ENCODE measurements at places on chromosomes 2 and 18.

GRCh38 chr2:10297191-10297830 lies 5.4 kb upstream of the HPCAL1 start:
- no peak for DNase-seq

DNA sequence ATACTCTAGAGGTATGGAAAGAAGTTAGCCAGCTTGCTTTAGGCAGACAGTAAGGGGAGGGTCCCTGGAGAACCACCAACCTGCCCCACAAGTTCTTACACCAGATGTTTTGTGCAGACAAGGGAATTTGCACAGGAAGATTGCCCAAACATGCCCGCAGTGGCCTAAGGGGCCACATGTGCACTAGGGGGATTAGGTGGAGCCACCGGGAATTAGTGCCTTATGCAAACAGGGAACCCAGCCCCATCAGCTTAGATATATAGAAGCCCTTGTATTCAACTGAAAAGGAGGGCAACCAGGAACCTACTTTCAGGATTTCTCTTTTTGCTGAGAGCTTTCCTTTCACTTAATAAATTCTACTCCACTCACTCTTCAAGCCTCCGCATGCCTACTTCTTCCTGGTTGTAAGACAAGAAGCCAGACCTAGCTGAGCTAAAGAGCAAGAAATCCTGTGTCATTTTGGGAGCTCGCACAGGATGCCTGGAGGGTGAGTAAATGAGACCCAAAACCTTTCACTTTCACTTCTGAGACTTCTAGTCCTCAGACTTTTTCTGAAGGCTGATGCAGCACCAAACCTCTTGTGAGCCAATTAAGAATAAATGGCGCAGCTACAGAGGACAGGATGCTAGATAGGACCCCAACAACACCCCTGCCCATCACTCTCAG lies 146.3 kb downstream of the GCA start:
- DNase-seq: no peak

GRCh38 chr2:151029406-151030157 lies 232.1 kb downstream of the RBM43 start:
- no peak for DNase-seq

DNA sequence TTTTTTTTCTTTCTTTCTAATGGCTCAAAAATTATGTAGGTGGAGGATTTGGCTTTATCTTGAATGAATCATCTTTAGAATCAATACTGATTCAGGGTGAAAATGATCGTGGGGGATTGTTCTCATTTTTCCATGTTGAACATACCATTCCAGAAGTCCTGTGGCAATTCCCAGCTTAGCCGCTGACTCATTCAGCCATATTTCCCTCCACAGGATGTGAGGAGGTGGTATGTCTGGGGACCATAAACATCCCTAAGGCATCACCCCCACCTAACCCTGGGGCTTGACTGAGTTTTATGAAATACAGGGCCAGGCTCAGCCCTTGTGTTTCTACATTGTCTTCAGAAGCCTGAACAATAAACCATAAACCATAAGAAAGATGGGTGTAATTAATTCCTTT lies 92.7 kb upstream of the FN1 start:
- peak; percentile 98 for DNase-seq

- DNase-seq: peak; percentile 84
Measured at GRCh38 chr2:222842491-222843174, 18.2 kb upstream of the ACSL3 start.

DNA sequence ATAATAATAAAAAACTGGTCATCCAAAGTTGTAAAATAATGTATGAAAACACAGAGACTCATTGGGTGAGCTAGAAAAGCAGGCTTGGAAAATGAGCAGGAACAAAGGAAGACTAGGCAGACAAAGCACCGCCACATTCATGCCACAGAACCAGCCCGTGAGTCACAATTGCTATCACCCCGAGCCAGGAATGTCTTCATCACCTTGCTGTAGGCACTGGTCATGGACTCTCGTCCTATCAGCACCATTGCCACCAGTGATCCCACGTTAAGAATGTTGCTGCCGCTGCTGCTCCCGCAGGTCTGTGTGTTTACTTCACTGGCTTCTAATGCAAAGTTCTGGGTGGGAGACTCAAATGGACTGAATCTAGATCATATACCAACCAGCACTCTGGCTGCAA lies 417.9 kb downstream of the PID1 start:
- DNase-seq: no peak

- DNase-seq: no peak
Measured at GRCh38 chr2:6888724-6889123, 11.1 kb downstream of the RSAD2 start.

- DNase-seq: no peak
Measured at GRCh38 chr2:208031608-208032019, 6.3 kb upstream of the PLEKHM3 start.

- no peak for DNase-seq
Measured at GRCh38 chr2:68974946-68975665, 670 bp downstream of the GKN1 start.

DNA sequence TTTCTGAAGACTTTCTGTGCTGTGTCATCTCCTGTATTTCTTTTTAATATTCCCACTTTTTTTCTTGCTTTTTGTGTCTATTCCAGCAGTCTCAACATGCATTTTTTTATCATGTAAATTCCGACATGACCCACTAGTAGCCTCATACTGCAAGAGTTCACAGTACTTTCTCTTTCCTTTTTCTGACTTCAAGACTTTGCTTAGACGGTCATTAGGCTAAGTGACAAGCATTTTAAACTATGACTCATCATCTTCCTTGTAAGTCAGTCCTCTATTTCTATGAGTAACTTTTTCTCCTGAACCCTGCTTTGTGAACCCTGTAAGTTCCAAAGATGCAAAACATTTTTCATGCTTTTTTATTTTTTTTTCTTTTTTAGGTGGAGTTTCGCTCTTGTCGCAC lies 381.2 kb downstream of the TXNL1 start:
- peak; percentile 42 for DNase-seq

GRCh38 chr2:98726205-98726604 lies 4.7 kb downstream of the MGAT4A start:
- peak; percentile 77 for DNase-seq

DNA sequence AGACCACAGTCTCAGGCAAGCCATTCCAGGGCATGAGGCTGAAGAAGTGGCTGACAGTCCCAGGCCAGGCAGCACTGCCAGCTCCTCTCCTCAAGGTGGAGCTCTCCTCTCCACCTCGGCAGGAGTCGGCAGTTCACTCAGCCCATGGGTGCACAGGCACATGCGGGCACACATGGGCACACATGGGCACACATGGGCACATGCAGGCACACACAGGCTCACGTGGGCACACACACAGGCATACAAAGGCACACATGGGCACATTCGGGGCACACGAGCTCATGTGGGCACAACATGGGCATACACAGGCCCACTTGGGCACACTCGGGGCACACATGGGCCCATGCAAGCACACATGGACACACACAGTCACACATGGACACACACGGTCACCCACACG lies 65.3 kb upstream of the TAF1B start:
- no peak for DNase-seq

DNA sequence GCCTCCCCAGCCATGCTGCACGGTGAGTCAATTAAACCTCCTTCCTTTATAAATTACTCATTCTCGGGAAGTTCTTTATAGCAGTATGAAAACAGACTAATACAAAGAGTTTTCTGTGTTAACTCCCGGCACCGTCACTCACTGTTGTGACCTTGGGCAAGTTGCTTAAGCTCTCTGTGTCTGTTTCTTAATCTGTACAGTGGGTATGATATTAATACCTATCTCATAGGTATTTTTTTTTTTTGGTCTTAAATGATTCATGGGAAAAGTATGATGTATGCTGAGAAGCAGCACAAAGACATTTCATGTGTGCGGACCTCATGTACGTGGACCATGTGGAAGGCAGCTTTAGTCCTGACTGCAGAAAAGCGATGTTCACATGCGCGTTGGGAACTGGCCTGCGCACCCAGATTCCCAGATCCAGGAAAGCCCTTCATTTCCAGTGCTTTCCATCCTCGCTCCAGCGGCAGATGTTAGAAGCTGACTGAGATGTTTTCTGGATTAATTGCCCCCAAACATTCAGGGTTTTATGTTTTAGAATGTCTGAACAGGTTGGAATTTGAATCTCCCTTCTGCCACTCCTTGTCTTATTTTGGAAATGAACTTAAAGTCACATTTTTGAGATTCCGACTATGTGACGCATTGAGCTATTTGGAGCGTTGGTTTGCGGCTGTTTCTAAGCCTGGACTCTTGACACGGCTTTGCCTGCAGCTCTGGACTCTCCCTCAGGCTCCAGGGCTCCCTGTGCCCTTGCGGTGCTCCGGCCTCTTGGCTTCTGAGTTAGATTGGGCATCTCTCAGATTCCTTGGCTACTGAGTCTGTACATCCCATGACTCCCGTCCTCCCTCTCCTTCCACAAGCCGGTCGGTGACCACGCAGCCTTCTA lies 61.4 kb downstream of the SLC4A3 start:
- no peak for DNase-seq

GRCh38 chr2:62765619-62766376 lies 60.3 kb downstream of the EHBP1 start:
- no peak for DNase-seq

DNA sequence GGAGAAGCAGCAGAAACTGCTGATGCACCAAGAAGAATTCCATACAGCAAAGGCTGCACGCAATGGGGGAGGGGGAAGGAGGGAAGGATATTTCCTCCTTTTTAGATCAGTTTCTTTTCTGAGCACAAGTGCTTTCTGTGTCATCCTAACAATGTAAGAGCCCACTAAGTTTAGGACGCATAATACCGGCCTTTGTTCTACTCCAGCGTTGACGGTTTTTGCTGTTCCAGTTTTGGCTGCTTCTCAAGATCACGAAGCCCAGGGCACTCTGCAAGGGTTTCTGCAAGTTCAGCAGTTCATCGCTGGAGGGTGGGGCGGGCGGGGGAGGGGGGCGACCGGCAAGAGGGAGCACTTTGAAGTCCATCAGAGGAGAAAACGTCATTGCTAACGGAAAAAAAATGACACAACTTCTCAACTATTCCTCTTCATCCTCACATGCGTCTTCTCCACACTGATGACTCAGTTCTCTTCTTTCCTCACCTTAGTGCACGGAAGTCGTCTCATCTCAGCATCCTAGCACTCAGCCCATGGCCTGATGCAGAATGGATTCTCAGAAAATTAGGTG lies 8.7 kb downstream of the FAM178B start:
- no peak for DNase-seq

DNA sequence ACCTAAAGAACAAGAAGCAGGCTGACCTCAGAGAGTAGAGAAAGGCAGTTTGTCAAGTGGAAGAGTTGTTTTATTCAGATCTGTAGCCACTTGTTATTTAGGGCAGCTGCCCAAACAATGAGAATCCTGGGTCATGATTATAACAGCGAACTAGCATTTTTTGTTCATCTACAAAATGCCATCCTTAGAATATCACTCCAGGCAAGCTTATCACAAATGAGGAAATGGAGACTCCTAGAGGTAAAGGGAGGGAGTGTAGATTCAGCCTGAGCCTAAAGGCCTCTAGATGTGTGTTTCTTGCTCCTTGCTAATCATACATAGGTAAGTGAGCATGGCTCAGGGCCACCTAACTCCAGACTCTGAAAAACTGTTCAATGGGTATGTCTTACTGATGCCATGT lies 126.1 kb downstream of the HNMT start:
- DNase-seq: peak; percentile 76

DNA sequence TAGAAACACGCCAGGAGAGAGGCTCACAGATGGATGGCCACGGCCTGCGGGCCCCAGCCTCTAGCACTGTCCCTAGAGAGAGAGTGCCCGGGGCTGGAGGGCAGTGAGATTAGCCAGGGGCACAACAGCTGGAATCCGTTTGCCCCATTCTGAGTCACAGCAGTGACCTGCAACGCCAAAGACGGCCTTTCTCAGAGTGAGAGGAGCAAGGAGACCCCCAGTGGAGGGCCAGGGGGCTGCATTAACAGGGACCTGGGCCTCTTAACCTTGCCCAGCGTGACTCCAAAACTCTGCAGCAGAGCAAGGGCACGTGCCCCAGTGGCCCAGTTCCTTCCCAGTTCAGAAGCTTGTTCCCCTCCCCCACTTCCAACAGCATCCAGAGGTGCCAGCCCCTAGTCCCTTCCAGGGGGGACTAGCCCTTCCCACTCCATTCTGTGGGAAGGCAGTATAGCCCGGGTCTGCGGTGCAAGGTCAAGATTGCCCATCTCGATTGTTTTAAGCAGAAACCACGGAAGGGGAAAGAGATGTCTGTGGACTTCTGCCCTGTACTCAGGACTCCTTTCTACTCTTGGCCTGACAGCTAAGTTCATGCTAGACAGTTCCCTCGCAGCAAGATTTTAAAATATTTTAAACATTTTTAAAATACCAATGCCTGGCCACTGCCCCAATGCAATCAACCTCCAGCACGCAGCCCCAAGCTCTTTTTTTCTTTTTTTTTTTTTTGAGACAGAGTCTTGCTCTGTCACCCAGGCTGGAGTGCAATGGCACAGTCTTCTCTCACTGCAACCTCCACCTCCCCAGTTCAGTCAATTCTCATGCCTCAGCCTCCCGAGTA lies 50.9 kb upstream of the BIN1 start:
- DNase-seq: no peak

- no peak for DNase-seq
Measured at GRCh38 chr2:227626580-227627151, 9.4 kb downstream of the SCYGR4 start.

DNA sequence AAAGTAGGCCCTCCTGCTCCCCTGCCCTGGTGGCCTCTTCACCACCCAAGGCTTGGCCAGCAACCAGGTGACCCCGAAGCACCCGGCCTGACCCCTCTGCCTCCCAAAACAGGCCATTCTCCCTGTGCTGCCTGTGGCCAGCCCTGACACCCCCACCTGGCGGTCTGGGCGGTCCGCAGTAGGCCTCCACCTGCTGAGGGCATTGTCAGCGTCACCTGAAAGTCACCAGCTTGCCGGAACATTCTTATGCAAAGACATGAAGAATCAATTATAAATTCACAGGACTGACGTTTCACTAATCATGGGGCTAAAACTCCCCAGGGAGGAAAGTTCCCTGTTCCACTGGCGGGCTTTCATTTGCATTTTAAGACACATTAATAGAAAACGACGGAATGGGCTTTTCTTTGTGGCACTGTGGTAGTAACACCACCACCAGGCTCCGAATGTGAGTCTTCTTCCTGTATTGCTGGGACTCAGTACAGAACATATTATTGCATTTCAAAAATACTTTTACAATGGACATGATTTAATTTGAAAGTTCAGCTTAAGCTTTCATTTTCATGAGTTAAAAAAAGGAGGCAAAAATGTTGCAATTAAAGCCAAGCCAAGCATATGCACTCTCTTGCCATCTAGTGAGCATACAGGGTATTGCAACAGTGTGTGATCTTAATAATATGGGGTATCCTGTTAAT lies 57.4 kb downstream of the ADI1 start:
- peak; percentile 58 for DNase-seq

GRCh38 chr2:219186754-219187456 lies 8.8 kb downstream of the RETREG2 start:
- no peak for DNase-seq

DNA sequence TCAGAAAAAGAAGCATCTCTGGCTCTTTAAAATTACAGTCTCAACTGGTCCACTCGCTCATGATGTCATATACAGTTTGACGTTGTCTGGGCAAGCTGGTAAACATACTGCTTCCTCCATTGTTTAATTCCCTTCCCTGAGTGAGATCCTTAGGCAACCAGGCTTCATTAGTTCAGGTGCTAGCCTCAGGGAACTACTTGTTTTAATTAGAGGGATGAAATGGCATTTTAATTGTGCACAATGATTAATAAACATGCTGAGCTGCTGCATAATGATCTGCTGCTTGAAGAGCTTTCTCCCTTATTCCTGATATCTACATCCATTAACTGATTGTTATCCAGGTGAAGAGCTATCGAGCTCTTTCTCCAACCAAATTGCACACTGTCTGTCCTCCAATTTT lies 195.6 kb upstream of the ETAA1 start:
- no peak for DNase-seq

- no peak for DNase-seq
Measured at GRCh38 chr2:457792-458424, 170.0 kb upstream of the ALKAL2 start.

GRCh38 chr18:77919923-77920322 lies 670.3 kb downstream of the GALR1 start:
- no peak for DNase-seq
